Bronchial epithelial cell (primary cell): ENCODE measurements at places on chromosomes 5 and 9.

- DNase-seq = no peak
Observed at GRCh38 chr5:126178521-126178920, 244.7 kb upstream of the GRAMD2B start.

- peak; percentile 42 for DNase-seq
Observed at GRCh38 chr9:6739218-6739617, 18.6 kb upstream of the KDM4C start.

- peak; percentile 7 for DNase-seq
Observed at GRCh38 chr5:93884254-93884653, 142.9 kb upstream of the POU5F2 start.

DNA sequence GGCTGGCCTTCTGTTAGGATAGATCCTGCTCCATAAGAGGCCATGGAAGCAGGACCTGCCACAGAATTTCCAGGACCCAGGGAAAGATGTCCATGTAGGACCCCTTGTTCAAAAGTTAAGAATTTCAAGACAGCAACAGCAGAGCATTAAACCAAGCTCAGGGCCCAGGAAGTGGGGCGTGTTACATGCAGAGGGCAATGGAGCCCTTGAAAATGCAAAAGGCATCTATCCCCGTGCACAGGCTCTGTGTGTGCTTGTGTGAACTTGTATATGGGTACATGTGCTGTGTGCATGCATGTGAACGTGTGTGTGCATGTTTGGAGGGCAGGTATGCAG, 14.4 kb upstream of the NKD2 start:
- DNase-seq = no peak

- no peak for DNase-seq
Observed at GRCh38 chr9:90869361-90869760, 67.7 kb downstream of the SYK start.

DNA sequence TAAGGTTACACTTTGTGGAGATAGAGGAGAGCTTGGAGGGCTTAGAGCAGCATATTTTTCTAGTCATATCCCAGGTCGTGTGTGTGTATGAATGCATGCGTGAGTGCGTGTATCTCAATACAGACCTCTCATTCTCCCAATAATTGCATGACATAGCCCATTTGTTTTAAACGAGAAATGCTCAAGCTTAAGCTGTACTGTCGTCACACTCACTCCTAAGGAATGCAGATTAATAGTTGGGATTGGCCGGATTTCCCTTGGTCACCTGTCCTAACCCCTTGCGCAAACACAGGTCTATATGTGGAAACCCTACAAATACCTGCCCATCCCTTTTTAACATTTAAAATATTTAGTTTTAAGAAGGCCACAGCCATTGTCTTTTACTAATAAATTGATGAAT, 165.8 kb downstream of the SEMA5A start:
- peak; percentile 92 for DNase-seq

GRCh38 chr9:5869315-5870019, 21.2 kb upstream of the MLANA start:
- peak; percentile 15 for DNase-seq

DNA sequence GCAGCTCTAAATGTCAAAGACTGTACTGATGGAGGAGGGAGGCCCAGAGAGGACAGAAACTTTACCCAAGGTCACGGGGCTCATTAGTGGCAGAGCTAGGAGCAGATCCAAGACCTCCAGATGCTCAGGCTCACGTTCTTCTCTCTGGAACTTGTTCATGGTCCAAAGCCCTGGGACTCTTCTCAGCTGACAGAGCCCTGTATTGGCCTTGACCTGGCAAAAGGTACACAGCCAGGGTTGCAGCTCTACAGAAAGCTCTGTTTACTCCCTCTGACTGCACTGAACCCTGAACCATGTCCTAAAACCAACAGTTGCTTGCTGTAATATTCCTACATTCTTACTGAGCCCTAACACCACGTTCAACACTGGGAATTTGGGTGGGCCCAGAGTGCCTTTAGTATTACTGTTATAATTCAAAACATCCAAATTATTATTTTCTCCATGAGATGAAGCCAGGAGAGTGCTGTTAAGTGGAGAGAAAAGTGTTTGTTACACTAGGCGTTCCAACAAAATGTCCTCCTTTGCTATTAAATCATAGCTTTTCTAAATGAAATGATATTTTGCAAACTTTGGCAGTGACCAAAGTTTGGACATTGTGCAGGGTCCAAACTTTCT, 602.4 kb upstream of the CLINT1 start:
- no peak for DNase-seq

GRCh38 chr5:148687427-148687826, 33.1 kb upstream of the HTR4 start:
- peak; percentile 67 for DNase-seq

GRCh38 chr9:126704892-126705766, 91.4 kb downstream of the LMX1B start:
- DNase-seq = peak; percentile 64

GRCh38 chr9:121871431-121872025, 220.1 kb downstream of the DAB2IP start:
- peak; percentile 33 for DNase-seq

DNA sequence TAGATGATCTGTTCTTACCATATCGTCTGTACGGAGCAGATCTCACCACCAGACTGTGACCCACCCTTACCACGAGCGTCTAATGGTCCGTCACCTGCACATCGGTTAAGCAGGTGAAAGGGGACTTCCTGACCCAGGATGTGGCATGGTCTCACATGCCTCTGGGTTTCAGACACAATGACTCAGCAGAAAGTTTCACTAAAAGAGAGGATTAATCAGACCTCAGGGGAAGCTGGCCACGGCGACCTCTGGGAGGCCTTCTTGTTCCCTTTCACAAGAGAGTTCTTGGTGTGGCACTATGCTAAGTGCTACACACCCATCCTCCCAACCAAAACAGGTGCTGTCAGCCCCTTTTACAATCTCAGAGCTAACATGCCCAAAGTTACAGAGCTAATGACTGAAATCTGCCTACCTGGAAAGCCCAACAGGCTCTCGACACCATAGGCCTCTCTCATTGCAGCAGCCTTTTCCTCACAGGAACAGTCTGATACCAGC, 41.6 kb downstream of the ADAMTS12 start:
- peak; percentile 3 for DNase-seq

GRCh38 chr5:116438979-116439554, 135.6 kb downstream of the SEMA6A start:
- DNase-seq = no peak

DNA sequence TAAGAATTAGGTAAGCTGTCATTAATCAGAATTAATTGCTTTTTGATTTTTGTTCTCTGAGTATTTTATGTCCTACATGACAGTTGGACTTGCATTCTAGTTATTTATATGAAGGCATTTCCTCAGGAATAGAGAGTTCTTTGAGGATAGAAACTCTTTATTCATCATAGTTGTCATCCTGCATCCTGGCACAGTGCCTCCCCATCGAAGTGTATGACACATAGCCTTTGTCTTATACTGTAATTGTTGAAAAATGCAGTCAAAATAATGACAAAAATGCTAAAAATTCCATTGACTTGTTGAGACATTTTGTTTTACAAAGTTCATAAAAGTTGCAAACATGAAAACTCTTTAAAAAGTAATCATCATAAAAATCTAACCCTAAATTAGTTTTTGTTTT, 36.5 kb downstream of the CFAP95 start:
- DNase-seq = peak; percentile 59

DNA sequence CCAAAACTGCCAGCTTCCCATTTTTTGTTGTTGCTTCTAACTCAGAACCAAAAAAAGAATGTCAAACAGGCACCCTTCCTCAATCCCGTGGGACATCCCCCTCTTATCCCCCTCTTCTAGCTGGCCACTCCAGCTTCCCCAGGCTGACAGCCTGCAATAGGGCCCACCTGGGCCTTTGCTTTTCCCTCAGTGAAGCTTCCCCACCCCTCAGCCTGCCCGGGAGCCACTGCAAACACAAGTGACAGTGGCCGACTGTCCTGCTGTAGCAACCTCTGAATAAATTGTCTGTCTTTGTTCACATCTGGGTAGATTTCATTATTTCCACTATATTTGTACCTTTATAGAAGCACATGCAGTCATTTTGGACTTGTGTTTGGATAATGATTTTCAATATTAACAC, 245.3 kb downstream of the GADD45G start:
- no peak for DNase-seq

- no peak for DNase-seq
Observed at GRCh38 chr9:87564111-87564510, 66.4 kb downstream of the DAPK1 start.

DNA sequence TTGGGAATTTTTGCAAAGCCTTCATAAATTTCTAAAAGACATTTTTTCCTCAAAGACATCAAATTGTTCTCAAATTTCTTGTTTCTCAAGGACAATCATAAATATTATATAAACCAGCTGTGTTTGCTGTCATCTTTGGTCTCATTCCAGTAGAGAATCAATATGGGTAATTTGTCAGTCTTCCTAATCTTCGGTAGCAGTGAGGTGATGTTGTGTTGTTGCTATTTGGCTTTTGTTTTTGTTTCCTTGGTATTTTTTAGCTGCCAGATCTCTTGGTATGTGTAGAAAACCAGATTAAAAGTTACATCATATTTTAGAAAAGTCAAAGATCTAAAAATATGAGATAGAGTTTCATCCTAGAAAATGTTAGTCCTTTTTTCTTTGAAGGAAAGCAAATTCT, 87.5 kb downstream of the CAMK4 start:
- no peak for DNase-seq
